ENCODE measurements at places on chromosomes 5 and 9. TPM values are rescaled to one million over a fixed set of nuclear protein-coding genes. Genes with fewer than 3 reads are reported as not detected.
A peak's percentile ranks its signal among the peaks of the same experiment; 100 is the strongest.

Gene PCDHGA4
- polyA plus RNA-seq = 1.6 TPM

Gene PCDHB6
- 2.4 TPM for polyA plus RNA-seq

DNA sequence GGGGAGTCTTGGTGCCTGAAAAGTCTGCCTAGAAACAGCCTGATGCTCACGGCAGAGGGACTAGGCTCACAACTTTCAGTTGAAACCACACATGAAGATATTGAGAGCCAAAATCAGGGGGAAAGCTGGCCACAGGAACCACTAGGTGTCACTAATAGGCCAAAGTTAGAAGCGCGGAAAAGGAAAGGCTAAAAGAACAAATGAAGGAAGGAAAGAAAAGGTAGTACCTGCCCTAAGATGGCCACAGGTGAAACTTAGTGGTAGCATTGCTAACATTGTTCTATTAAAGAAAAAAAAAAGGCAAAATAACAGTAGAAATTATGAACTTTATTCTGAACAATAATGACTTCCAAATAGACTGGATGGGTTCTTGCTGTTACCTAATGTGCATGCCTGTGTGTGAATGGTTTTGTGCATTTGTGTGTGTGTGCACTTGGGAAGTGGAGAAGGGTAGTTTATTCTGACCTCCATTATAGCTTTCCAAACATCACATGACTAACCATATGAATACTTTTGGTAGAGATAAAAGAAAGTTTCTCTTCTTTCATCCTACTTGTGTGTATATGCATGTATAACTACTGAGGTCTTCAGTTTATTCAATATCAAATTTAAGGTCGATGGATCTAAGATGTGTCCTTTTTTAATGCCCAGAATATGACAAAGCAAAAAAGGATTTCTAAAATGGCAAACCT, 2.1 kb upstream of the RFESD start:
- peak; percentile 77 for DNase-seq

- DNase-seq = peak; percentile 57
Observed at GRCh38 chr5:167908606-167909005, 382.8 kb upstream of the WWC1 start.

DNA sequence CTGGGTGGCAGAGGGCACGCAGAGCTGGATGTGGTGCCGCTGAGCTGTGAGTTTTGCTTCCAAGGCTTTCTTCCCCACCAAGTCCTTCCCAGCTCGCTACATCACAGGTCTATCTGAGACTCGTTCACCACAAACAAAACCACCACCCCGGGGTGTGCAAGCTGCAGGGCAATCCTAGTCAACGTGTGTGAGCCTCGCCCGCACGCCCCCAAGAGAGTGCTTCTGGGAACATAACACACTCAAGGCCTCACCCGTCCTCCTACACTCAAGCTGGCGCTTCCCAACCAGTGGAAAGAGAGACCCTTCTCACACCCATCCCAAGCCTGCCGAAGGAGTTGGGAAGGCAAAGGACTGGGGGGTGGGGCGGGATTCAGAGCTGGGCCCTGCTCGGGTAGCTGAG, 10.6 kb downstream of the SNAPC4 start:
- no peak for DNase-seq

DNA sequence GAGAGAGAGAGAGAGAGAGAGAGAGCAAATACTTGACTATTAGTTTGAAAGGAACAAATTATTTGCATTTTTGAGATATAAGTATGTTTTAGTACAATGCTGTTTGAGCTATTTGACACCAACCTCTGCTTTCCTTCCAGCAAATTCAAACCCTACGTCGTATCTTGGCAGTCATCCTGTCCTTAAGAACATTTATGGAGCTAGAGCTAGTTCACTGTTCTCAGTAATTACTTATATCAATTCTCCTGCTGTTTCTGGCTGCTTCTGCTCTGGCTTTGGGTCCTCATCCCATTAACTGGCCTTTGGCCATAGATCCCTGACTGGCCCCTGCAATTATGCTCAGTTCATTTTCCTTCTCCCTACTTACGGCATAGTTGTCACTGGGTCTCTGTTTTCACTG, 19.9 kb upstream of the ERAP2 start:
- DNase-seq = peak; percentile 84
